ENCODE measurements at places on chromosomes 12 and 14.

DNA sequence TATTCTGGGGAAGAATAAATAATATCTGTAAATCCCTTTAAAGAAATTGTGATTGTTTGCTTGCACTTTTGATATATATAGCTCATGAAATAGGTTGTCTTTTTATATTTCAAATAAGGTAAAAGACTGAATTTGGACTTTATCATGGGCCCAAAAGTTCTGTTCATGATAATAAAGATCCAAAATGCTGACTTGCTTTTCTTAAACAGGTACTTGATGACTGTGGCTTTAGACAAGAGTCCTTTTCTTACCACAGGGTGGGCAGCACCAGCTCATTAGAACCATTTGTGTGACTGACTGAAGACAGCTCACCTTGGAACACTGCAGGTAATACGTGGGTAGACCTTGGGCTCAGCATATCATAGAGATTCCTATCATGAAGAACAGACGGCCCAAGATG lies 432.6 kb downstream of the ETNK1 start:
- DNase-seq = no peak

DNA sequence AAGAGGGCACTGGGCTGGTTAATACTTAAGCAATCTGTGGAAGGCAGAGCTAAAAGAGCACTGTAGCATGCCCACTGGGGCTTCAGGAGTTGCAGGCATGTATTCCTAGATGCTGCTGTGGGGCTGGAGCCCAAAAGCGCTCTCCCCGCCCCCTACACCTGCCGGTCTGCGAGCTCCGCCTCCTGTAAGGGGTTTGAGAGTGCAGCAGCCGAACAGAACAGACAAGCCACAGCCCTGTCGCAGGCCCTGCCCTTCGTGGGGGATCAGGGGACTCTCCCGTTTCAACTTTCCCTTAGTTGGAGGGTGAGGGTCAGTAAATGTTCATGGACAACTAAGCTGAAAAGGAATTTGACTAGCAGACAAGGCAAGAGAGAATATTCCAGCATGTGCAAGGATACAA lies 17.6 kb downstream of the SLC38A6 start:
- DNase-seq = no peak

DNA sequence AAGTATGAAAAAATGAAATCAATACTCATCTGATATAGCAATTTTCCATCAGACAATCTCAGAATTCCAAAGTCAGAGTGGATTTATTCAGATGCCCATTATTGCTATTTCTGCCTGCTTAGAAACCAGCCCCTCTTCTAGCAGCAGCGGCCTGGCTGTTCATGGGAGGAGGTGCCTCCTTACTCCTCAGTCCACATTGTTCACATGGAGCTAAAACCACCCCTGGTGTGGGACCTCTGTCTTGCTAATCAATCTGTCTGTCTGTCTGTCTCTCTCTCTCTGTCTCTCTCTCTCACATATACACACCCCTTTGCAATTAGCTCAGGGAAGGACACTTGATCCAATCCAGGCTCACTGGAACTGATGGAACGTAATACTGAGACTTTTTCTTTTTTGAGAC lies 176.1 kb downstream of the APAF1 start:
- no peak for DNase-seq

- peak; percentile 94 for DNase-seq
Measured at GRCh38 chr12:6944381-6945186, 762 bp downstream of the C12orf57 start.

DNA sequence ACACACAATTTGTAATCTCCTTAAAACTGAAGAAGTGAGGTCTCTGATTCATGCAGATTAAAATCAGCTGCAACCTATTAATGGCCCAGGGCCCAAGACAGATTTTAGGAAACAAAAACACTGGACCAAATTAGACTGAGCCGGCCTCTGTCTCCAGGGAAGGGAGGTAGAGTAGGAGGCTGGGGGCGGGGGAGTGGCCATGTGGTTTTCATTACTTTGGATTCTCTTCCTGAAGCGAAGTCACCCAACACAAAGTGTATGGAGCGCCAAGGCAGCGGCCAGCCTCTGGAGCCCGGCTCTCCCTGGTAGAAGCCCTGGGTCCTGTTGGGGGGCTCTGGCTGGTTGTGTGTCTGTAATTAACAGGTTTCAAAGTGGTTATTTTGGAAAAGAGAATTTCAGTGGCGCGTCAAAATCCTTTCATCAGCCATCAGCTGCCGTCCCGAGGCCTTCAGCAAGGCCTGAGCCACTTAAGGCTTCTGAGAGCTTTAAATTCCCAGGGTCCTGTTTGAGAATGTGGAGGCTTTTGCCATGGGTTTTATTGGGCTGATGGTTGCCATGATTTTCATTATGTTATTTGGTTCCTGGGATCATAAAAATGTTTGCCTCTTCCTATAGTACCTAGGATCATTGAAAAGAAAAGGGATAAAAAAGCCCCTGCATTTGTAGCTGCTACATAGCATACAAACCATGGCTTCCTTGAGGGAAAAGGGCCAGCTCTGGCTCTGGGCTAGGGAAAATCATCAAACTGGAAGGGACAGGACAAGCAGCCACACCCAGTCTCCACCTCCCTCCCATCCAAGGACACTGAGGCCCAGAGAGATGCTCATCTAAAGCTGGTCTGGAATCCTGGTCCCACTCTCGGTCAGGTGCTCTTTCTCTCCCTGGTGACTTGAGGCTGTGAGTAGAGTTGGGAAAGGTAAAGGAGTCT lies 282.4 kb downstream of the ZFP36L1 start:
- no peak for DNase-seq

DNA sequence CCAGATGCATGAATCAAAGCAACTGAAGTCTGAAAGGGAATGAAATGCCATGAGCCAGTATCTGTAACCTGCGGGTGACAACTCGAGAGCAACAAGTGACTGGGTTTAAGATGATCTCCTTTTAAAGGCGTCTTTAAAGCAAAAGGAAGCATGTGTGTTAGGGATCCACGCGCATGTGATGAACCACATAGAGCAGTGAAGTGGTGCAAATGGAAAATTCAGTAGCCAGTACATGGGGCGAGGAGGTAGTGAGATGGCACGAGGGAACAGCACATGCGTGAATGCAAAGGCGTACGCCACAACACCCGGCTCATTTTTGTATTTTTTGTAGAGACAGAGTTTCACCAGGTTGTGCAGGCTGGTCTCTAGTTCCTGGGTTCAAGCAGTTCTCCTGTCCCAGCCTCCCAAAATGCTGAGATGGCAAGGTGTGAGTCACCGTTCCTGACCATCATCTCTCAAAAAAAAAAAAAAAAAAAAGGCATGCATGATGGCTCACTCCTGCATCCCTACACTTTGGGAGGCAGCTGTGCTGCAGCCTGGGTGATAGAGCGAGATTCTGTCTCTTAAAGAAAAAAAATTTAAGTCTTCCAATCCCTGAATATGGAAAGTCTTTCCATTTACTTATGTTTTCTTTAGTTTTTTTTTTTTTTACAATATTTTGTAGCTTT lies 24.6 kb upstream of the BCL7A start:
- no peak for DNase-seq

DNA sequence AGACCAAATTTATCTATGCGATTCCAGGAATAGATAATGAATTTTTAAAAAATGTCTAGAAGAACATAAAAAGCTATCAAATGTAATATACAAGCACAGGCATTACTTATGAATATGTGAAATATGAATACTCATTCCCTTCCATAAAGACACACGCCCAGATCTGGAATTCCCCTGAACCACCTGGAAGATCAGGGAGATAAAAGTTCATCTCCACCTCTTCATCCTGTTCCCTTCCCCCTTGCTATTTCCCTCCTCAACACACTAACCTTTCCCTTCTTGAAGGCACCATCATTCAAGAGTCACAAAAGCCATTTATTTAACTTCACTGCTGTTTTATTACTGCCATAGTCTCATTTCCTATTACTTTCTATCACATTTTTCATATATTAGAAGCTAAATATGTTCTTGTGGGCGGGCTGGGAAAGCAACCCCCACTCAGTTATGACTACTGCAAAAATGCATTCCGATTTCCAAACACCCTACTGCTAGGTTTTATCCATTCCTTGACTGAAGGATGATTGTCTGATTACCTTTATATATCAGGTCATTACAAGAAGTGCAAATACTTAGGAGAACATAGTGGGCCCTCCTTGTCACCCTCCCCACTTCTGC lies 16.1 kb downstream of the FGD6 start:
- DNase-seq = no peak

DNA sequence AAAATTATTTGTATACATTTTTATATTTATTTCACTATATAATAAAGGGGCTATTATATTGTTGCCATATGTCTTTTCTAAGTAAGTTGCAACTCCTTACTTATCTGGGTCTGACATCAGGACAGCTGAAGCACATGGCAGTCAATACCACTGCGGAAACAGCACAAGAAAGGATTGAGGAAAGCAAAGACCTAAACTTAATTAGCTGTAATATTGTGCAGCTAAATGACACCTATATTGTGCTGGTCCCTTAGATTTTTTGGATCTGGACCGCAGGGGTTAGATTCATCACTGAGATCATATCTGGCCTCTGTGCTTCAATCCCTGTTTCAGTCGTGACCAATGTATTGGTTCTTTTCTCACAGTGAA lies 359.6 kb upstream of the DIO2 start:
- no peak for DNase-seq

DNA sequence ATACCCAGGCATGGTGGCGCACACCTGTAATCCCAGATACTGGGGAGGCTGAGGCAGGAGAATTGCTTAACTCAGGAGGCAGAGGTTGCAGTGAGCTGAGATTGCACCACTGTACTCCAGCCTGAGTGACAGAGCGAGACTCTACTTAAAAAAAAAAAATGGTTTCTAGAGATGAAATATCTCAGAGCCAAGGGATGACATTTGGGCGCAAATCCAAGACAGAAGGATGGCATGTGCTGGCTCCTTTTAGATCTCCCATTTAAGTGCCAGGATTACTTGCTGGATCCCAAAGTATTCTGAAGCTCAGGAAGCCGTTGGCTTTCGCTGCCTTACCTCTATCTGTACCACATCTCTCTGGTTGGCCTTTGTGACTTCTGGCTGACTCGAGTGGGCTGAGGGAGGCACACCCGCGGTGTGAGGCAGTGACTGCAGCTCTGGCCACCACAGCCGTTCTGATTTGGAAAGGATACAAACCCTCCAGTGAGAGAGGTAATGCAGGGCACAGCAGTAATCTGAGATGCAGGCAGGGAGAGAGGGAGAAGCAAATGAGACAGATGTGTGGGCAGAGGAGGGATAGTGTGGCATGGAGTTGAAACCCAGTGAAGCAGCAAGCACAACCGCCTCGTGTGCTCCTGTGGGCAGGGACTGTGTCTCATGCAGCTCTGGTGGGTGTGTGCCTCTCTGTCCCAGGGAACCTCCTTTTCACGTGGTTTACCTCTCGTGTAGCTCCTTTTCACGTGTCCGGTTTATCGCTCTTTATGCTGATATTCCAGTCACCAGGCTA lies 4.9 kb downstream of the B4GALNT3 start:
- DNase-seq = no peak

GRCh38 chr14:80692903-80693302 lies 248.6 kb downstream of the CEP128 start:
- no peak for DNase-seq

- DNase-seq = no peak
Measured at GRCh38 chr14:32702562-32702961, 236.1 kb upstream of the NPAS3 start.

All from WERI-Rb-1 (cell line).